ENCODE measurements at places on chromosomes 1 and 21. TPM values are rescaled to one million over a fixed set of nuclear protein-coding genes. Genes with fewer than 3 reads are reported as not detected.

Gene FTCD
- 0.17 TPM for total RNA-seq

Gene MAP10
- total RNA-seq: 1.2 TPM

GRCh38 chr1:215279682-215280081 is 197.1 kb downstream of the KCNK2 start:
- peak; percentile 68 for DNase-seq

- no peak for DNase-seq
Observed at GRCh38 chr1:44688760-44689446, 14.4 kb downstream of the ARMH1 start.

DNA sequence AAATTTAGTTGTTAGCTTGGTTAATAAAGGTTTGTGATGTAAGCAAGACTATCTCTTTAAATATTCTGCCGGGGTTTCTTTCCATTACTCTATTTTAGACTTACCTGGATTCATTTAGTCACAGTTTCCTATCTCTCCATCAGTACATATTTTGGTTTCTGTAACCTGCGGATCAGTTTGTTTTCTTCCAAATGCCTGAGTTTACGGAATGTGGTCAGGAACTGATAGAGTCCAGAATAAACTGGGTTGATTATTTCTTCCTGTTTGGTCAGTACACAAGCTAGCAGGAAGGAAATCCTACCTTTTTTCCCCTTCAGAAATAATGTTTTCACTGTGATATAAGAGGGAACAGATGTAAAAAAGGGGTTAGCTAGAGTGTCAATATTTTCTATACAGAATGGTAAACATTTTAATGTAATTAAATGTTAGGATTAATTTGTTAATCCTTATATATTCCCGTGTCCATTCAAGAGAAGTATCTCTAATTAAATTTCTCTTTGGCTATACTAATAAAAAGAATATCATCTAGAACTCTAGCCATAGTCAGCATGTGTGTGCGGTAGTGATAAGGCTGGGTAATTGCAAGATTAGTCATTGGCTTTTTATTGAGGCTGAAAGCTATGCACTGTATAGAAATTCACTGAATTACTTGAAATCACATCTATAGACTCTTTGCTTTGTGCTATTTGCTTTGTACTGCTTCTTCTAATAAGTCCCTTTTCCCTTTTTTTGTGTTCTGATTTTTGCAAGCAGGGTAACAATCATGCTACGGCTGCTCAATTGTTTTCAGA is 144.7 kb upstream of the ADGRL4 start:
- DNase-seq: peak; percentile 43

- DNase-seq: no peak
Observed at GRCh38 chr1:193156117-193156821, 30.1 kb downstream of the B3GALT2 start.

All from dermis blood vessel endothelial cell (primary cell).